ENCODE measurements at places on chromosomes 6 and 20.
A peak's percentile ranks its signal among the peaks of the same experiment; 100 is the strongest.

GRCh38 chr20:48787861-48788375 is 39.9 kb downstream of the PREX1 start:
- DNase-seq, result peak; percentile 80

DNA sequence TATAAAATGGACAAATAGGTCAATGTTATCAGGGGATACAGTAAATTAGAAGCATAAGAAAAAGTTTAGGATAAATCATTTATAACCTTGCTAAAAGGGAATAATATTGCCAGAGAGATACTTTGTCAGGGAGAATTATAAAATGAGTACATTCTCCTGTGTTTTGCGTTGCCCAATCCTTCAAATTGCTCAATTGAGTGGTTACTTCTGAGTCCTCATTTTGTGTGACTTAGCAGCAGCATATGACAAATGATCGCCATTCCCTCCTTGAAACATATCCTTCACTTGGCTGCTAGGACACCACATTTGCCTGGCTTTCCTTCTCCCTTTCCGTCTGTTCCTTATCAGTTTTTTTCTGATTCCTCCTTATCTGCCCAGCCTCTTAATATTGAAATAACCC is 106.7 kb upstream of the FLRT3 start:
- no peak for DNase-seq

- no peak for DNase-seq
Observed at GRCh38 chr6:111992851-111993250, 61.1 kb upstream of the CCN6 start.

GRCh38 chr6:70099732-70100131 is 203.2 kb downstream of the COL9A1 start:
- DNase-seq, result no peak

DNA sequence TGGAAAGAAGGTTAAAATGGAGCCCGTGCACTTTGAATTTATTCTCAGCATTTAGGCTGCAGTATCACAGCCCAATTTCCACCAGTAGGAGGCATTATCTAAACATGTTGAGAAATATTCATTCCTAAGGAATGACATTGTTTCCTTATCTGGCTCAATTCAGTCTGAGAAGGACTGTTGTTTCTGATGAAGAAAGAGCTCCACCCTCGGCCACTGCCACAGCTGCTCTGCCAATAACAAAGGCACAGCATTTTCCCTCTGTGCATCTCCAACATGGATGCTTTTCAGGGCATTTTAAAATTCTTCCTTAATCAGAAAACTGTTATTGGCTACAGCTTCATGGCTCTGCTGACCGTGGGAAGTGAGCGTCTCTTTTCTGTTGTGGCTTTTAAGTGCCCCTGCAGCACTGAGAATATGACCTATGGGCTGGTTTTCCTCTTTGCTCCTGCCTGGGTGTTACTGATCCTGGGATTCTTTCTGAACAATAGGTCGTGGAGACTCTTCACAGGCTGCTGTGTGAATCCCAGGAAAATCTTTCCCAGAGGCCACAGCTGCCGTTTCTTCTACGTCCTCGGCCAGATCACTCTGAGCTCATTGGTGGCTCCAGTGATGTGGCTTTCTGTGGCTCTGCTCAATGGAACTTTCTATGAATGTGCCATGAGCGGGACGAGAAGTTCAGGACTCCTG is at the start of gene CALHM5:
TSS of gene CALHM5 (plus strand) at position 216 of the 687 bp plus-strand sequence. CDS start at position 274, 58 bp downstream.
- DNase-seq, result peak; percentile 54

DNA sequence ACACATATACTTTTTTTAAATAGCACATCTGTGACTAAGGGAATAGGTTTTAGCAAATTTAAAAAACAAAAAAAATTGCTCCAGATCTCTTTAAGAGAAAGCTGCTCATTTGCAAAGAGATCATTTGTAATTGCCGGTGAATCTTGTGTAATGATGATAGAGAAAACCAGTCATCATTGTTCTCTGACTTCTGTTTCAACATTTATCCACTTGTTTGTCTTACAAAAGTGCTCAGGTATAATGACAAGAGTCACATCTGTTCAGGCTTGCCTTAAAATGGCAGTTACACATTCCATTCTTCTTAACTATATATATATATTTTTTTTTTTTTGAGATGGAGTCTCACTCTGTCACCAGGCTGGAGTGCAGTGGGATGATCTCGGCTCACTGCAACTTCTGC is 165.2 kb downstream of the AIG1 start:
- no peak for DNase-seq

GRCh38 chr20:25209400-25209799 is 13.9 kb downstream of the ENTPD6 start:
- no peak for DNase-seq

DNA sequence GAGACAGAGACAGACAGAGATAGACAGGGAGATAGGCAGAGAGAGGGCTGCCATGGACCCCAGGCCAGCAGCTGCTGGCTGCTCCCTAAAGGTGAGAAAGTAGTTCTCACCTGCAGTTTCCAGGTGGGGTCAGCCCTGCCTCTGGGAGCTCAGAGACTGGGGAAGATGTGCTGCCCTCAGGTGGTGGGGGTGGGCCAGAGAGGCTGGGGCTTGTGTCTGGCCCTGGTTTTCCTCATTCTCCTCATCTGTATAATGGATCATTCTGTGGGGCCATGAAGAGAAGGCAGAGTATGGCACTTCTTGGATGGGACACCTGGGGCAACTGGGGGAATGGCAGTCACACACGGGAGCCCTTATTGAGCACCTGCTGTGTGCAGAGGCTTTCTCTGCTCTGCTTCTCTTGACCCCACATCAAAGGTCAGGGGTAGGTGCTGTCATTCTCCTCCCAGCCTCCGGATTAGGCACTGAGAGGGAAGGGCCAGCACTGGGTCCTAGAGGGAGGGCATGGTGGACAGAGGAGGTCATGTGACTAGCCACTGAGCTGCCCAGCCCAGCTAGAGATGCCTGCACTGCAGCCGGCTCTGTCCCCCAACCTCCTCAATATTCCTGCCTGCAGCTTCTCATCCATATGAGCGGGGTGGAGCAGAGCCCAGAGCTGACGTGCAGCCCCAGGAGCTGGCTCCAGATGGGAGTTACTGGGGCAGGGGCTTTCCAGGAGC is 4.1 kb downstream of the ANGPT4 start:
- DNase-seq, result no peak

GRCh38 chr20:3188823-3189413 is 15.6 kb downstream of the DDRGK1 start:
- DNase-seq, result no peak

GRCh38 chr6:90119618-90120017 is 177.0 kb downstream of the BACH2 start:
- DNase-seq, result no peak

- no peak for DNase-seq
Observed at GRCh38 chr20:17620371-17621228, 50.7 kb downstream of the DSTN start.

DNA sequence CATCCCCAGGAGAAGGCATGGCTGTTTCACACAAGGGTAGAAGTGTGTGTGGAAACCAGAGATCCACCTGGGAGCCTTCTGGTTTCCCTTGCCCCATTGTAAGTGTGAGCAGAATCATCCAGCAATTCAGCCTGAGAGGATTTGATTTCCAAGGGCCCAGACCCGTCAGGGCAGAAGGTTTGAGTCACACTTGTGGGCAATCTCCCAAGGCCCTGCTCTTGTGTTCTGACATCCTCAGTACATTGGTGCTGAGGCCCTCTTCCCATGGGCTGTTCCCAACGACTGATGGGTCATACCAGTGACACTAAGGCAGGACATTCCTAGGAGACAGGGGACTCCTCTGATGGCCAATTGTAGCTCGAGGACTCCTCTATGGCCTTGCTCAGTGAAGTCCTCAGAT is 58.2 kb upstream of the POLR1H start:
- no peak for DNase-seq

DNA sequence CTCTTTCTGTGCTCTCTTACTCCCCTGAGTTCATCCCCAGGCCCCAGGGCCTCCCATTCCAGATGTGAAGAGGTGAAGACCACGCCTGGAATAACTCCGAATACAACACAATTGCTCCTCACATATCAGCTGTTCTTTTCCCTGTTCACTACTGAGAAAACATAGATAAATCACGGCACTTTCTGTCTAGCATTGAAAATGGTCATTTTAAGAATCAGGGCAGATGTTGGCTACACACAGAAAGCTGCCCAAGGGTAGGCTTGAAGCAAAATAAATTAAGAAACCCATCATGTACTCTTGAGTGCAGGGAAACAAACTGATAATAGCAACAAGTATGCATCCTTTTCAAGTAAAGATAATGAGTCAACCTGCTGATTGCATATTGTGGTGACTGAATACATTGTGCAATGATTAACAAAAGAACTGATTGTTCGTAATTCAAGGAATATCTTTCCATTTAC is 382.5 kb downstream of the PRKN start:
- no peak for DNase-seq

DNA sequence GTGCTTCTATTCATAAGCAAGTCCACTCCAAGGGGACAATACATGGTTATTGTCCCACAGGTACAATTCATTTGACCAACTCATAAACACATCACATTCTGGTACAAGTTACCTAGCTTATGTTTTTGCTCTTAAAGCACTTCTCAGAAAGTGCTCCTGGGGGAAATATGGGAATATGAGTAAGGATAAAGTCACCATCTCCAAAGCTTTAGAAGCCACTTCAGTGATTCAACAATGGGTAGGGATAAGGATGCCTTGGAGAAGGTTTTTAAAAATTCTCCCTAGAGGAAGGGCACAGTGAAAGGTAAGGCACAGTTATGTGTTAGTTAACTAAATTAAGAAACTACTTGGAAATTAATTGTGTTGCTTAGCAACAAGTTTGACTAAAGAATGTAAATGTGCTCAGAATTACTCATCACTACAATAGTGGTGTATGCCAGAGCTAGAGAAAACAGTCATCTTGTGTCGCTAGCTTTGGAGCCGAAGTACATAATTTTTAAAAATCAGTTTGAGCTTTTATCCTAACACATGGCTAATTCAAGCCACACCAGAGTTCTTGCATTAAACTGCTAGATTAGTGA is 39.5 kb upstream of the LAMP5 start:
- DNase-seq, result no peak

DNA sequence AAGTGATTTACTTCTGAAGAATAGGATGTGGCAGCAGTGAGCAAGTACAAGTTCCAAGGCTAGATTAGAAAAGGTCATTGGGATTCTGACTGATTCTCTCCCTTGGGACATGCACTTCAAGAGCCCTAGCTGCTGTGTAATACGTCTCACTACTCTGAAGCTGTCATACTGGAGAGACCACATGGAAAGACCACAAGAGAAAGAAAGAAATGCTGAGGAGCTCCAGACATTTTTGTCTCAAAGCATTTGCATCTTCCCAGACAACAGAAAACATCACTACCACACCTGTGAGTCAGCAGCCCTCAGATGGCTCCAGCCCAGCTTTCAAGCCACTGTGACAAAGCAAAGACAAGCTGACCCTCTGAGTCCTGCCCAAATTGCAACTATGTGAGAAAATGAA is 20.7 kb downstream of the TENT5A start:
- no peak for DNase-seq

- DNase-seq, result no peak
Observed at GRCh38 chr6:121837545-121838229, 402.2 kb downstream of the GJA1 start.

DNA sequence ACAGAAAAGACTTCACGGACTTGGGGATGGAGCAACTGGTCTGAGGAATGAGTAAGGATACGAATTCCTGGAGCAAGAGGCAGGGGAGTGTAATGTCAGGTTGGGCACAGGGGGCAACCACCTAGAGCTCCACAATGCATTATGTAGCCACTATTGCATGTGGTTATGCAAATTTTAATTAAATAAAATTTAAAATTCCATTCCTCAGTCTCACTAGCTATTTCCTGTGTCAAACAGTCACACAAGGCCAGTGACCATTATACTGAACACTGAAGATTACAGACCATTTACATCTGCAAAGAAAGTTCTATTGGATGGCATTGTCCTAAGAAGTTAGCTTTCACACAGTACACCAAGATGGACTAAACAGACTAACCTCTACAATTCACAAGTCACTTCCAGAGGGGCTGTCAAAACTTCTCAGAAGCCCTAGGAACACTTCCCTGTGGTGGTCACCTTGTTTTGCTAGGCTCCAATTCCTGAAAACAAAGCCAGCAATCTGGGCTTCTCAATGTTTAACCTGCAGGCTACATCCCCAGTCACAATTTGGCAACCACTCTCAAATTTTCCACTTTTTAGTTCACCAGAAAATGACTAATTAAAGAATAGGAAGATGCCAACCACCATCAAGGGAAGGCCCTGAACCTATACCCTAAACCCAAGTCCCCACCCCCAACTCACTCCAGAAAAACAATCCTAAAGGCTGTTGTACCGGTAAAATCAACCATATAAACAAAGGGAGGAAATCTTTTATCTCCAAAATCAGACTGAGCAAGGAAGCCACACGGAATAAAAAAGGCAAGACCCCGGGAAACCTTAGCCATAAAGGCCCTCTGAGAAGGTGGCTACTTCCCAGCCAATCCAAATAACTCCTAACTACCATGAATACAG is 34.2 kb upstream of the C20orf203 start:
- no peak for DNase-seq

DNA sequence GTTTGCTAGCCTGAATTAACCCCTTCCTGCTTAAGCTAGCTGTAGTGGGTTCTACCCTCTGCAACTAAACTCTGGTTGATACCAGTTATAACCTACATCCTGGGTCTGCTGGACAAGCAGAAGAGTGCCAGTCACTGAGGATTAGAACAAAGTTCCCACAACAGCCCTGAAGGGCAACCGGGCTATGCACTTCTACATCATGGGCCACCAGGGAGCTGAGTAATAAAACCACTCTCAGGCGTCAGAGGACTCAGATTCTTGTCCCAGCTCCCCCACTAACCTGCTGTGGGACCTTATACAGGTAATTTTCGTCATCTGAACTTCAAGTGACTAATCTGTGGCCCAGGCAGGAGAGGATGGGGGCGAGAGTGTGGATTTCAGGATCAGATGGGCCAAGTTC is 56.8 kb downstream of the EYA2 start:
- no peak for DNase-seq

- DNase-seq, result no peak
Observed at GRCh38 chr6:34059136-34059731, 86.7 kb downstream of the GRM4 start.

- DNase-seq, result no peak
Observed at GRCh38 chr6:150150458-150150820, 7.6 kb downstream of the PPP1R14C start.

- DNase-seq, result no peak
Observed at GRCh38 chr6:99645986-99646385, 39.4 kb downstream of the PRDM13 start.

- DNase-seq, result no peak
Observed at GRCh38 chr6:56729719-56730118, 87.0 kb upstream of the DST start.
